ENCODE measurements at places on chromosomes 16 and 17.

DNA sequence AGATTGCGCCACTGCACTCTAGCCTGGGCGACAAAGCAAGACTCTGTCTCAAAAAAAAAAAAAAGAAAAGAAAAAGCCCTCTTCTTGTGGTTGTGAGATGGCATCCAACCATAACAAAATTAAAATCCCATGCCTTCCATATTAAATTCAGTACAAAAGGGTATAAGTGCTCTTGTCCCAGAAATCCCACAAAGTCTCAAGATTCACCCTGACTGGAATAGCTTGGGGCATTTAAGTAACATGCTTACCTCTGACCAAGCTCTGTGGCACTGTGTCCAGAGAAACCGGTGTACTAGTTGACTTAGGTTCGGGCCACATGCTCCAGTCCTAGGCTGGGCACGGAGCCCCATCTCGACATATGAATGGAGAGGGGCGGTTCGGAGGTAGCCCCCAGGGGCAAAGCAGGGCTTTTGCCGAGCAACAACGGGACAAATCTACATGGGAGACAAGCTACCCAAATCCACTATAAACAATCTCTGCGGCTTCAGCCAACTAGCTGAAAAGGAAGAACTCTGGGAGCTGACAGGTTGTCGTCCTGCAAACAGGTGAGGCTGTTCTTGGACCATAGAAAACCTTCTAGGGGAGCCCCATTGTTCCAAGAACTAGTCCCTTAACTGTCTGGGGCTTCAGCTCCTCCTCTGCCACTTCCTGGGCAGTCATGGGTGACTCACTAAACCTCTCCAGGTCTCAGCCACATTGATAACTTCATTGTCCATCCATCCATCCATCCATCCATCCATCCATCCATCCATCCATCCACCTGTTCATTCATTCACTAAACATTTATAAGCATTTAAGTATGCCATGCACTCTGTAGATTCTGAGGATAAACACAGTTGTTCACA is 10.3 kb upstream of the IL4R start:
- DNase-seq: no peak

- no peak for DNase-seq
Observed at GRCh38 chr17:82242977-82243647, 14.3 kb downstream of the SLC16A3 start.

DNA sequence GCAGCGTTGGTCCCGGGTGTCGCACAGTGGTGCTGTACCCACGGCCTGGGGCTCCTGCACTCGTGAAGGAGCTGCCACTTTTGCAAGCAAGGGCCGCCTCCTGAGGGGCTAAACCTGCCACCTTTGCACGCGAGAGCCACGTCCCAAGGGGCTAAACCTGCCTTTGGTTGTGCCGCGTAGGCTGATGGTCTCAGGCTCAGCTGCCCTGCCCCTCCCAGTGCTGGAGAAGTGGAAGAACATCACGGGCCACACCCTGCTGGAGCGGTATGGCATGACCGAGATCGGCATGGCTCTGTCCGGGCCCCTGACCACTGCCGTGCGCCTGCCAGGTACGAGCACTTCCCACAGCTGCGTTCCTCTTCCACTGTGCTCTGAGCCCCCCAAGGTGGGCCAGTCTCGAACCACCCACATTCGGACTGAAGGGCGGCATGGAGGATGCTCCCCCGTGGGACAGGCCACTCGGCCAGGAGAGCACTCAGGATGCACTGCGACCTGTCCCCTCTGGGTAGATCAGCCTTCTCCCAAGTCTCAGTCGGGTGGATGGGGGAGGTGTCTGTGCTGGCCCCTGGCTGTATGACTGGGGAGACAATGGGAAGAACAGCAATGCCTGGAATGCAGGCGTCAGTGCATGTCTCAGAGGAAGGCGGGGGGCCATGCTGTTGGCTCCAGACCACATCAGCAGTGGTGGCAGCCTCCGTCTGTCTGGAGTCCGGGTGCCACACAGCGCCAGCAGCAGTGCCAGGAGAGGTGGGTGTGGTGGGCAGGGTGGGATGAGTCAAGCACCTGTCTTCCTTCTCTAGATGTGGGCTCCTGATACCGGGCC is 20.7 kb downstream of the ACSF3 start:
- DNase-seq: no peak

- no peak for DNase-seq
Observed at GRCh38 chr16:86086471-86086870, 187.5 kb downstream of the IRF8 start.

GRCh38 chr17:74619077-74619673 is 4.4 kb downstream of the CD300E start:
- DNase-seq: no peak

GRCh38 chr17:39461926-39462569 is 762 bp downstream of the CDK12 start:
- no peak for DNase-seq

DNA sequence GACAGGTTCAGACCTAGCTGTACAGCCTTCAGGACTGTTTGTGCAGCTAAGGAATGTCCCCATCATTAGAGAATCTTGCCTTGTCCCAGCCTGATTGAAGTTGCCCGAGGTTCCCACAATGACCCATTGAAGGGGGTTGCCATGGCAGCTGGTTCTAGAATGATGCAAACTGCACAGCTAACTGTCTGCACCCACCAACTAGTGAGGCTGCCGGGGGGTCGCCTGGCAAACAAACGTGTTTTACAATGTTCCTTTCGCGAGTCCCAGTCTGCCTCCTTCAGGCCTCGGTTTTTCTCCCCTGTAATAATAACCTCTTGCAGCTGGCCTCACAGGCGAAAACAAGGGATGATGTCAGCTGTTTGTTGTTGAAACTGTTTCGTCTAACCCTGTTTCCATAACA is 5.5 kb downstream of the C16orf96 start:
- no peak for DNase-seq

DNA sequence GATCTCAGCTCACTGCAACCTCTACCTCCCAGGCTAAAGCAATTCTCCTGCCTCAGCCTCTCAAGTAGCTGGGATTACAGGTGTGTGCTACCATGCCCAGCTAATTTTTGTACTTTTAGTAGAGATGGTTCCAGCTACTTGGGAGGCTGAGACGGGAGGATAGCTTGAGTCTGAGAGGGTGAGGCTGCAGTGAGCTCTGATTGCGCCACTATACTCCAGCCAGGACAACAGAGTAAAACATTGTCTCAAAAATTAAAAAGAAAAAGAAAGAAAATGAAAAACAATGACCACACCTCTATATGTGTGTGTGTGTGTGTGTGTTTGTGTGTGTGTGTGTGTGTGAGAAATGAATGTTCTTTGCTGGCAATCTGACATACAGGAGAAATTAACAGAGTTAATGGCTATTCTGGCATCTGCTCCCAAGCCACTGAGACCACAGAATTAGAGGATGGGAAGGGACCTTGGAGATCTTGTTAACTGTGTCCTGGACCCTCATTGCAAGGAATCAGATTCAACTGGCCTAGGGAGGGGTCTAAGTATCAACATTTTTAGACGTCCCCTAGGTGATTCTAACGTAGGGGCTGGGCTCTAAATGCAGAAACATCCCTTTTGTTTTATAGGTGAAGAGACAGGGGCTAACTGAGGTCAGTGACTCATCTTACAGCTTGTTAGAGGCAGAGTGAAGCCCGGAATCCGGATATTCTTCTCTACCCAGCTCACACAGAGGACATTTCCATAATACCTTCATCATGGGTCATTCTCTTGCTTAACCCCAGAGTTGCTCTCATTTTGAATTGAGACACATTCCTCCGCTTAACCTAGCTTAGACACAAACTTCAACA is 16.4 kb upstream of the MARCHF10 start:
- no peak for DNase-seq

GRCh38 chr16:79740252-79740651 is 139.7 kb upstream of the MAF start:
- DNase-seq: no peak

DNA sequence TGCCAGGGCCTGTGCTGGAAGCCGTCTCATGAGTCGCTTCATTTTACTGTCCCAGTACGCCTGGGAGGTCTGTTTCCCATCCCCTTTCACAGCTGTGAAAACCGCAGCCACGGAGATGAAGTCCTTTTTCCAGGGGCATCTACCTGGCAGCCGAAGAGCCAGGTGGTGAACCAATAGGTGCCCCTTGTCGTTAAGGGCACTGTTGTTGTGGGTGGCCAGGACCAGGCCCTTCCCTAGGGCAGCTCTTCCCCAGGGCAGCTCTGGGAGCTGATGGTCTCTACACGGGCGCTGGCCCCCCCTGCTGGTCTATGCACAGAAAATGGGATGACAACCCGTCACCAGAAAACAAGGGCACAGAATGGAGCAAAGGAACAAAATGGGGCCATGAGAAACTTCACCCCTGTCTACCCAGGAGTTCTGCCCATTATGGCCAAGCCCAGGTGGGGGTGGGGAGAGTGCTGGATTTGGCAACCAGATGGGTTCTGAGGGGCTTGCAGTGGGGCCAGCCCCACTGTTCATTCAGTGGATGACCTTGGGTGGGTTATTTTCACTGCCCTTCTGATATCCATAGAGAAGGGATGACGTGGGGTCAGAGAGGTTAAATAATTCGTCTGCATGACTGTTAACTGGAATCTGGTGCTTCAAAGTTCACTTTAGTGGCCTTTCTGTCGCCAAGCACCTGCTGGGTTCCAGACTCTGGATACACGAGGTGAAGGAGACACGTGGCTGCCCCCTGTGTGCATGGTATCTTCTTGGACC is 11.5 kb downstream of the RMI2 start:
- DNase-seq: no peak

DNA sequence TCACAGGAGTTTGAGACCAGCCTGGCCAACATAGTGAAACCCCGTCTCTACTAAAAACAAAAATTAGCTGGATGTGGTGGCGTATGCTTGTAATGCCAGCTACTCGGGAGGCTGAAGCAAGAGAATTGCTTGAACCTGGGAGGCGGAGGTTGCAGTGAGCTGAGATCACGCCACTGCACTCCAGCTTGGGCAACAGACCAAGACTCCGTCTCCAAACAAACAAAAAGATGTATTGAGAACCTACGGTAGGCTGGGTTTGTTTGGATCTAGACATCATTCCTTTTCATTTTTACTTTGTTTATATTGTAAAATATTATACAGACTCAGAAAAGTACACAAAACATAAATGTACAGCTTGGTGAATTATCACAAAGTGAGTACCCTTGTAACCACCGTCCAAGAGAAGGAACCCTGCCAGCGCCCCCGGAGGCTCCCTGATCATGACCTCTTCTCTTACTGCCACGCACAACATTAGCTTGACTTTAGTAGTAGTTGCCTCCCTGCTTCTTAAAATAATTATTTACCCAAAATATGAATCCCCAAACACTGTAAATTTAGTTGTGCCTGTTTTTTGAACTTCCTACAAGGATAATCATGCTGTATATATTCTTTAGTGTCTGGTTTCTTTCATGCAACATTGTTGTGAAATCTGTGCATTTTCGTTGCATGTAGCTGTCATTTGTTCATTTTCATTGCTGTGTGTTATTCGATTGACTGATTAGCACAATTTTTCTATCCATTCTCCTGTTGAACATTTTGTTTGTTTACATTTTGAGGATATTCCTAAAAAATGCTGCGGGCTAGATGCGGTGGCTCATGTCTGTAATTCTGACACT is 56.5 kb downstream of the KSR1 start:
- DNase-seq: no peak

GRCh38 chr16:4506450-4506849 is 30.3 kb downstream of the HMOX2 start:
- DNase-seq: peak; percentile 44

GRCh38 chr17:57810721-57811637 is 38.9 kb downstream of the MRPS23 start:
- DNase-seq: no peak

GRCh38 chr17:63751806-63752205 is 10.2 kb upstream of the STRADA start:
- DNase-seq: no peak

GRCh38 chr16:71347146-71347545 is 11.4 kb upstream of the CALB2 start:
- no peak for DNase-seq

- DNase-seq: no peak
Observed at GRCh38 chr17:78988152-78988551, 8.4 kb upstream of the LGALS3BP start.

DNA sequence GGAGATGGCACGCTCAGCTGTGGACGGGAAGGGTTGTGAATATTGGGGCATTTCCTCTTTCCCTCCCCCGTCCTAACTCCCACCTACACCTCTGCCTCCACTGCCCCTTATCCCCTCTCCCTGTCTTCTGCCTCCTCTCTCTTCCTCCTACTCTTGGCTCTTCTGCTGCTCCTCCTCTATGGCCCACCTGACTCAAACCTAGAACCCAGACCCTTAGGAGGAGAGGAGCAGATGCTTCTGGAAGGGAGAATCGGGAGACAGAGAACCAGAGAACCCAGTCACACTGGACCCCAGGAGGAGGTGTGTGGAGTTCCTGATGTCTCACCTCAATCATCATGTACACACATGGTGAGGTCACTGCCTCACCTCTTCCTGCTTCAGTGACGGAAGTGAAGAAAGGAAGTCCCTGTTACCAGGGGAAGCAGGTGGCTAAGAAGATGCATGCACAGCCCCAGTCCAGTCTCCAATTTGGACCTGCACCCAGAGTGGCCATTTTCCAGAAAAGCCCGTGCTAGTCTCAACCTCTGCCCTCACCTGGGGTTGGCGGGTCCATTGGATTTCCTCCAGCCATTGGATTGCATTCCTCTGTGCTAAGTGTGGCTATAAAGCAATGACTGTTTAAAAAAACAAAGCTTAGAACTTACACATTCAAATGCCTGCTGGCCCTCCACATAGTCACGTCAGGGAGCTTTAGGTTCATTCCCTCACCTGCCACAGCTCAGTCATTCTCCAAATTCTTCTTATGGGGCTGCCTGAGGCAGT is 4.0 kb downstream of the RNF222 start:
- DNase-seq: no peak

DNA sequence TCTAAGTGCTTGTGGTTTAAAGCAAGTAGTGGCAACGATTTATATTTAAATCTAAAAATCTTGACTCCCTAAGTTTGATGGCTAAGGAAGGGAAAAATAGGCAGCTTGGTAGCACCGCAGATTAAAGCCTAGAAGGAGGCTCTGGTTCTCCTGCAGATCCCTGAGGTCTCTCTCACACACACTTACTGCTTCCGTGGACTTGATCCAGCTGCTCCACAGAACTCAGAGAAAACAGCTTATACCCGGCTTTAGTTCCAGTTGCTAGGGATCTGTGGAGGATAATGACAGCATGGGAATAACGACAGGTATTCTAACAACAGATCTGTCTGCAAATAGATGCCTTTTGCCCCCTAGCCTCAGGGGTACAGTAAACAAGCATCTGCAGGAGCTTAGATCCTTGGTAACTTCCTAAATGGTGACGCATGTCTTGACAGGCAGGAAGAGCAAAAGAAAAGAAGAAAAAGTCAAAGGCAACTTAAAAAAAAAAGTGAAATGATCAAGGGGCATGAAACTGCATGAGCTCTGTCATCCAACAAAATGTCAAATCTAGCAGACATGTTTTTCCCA is 4.5 kb downstream of the WIPI1 start:
- DNase-seq: no peak

GRCh38 chr16:85625053-85625452 is 11.9 kb downstream of the GSE1 start:
- no peak for DNase-seq

Measured in GM12891 (cell line).